Endothelial cell (in vitro differentiated cells): ENCODE measurements at places on chromosomes 5 and 9. TPM values are rescaled to one million over a fixed set of nuclear protein-coding genes. Genes with fewer than 3 reads are reported as not detected.

CDK7 gene
- total RNA-seq = 21.4 TPM

CDO1 gene
- 2.9 TPM for total RNA-seq

GARIN3 gene
- not detected for total RNA-seq

CLIC3 gene
- not detected for total RNA-seq

PTGES gene
- 0.15 TPM for total RNA-seq

GARNL3 gene
- 3.3 TPM for total RNA-seq

REEP2 gene
- 72.8 TPM for total RNA-seq

NELFB gene
- 65.6 TPM for total RNA-seq

DNA sequence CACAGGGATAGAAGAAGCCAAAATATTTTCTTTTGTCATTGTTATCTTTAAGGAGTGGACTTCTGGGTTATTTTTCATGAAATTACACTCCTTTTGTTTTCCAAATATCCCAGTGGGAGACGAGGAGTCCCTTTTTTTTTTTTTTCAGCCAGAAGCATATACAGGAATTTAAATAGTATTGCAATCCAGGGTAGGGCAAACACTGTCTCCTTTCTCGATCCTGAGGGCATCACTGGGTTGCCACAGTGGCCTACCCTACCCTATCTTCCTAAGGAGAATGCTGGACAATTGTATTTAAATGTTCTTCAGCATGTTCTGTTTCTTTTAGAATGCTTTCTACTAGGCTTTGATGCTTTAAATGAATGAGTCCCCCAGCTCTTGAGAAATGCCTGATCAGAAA, 47.9 kb downstream of the LRRC70 start:
- no peak for DNase-seq

DNA sequence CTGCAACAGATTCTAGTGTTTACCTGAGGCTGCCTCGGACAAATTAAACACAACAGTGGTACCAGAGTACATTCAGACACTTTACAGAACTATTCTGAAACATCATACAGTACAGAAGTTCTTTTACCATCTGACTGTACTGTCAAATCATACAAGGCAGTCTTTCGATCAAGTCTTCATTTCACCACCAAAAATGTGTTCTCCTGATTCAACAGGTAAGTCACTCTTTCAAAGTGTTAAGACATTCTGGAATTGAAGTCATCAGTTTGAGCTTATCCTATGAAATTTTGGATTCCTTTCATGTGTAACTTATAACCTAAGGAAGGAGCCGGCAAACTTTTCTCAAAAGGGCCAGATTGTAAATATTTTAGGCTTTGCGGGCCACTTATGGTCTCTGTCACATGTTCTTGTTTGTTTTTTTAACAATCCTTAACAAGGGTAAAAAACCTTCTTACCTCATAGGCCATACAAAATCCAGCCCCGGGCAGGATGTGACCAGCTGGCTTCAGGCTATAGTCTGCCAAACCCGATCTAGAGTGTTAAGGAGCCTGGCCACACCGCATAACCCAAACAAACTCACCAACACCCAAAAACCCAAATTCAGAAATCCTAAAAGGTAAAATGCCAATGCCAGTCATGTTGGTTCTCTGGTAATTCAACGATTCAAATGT, 151.6 kb downstream of the DENND1A start:
- no peak for DNase-seq

DNA sequence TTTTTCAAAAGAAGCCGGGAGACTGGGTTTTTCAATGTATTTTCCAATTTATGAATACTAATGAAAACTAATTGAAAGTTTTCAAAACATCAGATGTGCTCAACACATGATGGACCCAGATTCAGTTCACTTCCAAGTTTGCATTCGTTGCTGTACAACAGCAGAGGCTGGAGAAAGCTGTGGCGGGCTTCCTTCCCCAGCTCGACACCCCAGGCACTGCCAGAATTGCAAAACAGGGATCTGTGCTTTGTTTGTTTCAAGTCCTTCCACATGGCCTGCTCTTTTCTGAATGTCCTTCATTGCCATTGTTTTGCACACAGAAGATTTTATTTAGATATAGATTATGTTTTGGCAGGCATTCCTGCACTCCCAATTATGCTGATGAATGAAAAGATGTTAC, 30.3 kb upstream of the INSYN2B start:
- no peak for DNase-seq

- no peak for DNase-seq
Measured at GRCh38 chr5:4212071-4212739, 616.6 kb downstream of the IRX1 start.

DNA sequence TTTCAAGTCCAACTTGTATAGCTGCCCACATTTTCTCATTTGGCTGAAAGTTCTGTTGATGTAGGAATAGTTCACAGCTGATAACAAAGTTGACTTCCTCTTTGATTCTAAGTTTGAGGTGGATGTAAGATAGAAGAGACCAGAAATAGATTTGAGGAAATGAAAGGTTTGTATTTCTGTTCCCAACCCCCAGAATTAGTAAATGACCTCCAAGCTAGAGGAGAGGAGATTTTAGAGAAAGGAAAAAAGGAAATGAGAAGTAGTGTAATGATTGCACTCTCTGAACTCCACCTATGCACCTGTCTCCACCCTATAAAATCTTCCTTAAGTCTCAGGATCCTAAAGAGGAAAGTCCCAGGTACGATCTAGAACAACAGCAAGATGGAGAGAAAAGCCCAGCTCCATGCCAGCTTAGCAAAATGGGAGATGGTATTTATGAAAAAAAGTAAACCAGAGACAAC, 130.4 kb upstream of the POC5 start:
- no peak for DNase-seq

DNA sequence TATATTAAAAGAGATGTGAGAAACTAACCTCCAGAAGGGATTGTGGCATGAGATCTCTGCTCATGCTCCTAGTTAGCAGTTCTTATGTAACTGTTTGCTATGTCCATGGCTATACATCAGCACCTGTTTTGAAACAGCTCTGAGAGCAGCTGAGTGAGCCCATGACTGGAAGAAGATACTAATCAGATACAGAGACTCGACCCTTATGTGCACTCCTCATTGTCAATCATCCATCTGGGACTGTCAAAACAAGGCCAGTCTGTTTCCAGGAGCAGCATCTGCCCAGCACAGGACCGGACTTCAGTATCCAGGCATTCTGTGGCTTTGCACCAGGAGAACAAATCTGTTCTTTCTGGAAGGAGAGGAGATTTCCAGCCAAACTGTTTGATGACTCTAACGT, 77.7 kb downstream of the EFNA5 start:
- no peak for DNase-seq

DNA sequence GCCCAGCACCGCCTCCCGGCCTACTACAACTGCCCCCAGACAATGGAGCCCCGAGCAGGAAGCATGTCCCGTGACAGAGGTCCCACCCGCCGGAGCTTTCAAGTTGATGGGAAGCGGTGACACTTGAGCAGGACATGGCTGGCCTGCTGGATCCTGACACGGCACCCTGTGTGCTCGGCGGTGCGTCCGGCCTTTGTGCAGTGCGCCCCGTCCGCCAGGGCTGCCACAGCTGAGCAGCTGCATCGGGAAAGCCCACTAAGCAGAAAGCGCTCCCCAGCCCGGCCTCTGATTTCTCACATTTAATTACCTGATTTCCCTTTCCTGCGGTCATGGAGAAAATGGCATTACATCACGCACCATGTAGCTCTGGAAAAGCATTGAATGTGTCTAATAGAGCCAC, 611.9 kb downstream of the IRX1 start:
- DNase-seq = no peak

- no peak for DNase-seq
Measured at GRCh38 chr5:143037708-143038107, 267.5 kb downstream of the ARHGAP26 start.

GRCh38 chr9:98260635-98261034, 5.2 kb upstream of the TBC1D2 start:
- DNase-seq = no peak

- no peak for DNase-seq
Measured at GRCh38 chr9:136014924-136015633, 53.9 kb upstream of the UBAC1 start.

DNA sequence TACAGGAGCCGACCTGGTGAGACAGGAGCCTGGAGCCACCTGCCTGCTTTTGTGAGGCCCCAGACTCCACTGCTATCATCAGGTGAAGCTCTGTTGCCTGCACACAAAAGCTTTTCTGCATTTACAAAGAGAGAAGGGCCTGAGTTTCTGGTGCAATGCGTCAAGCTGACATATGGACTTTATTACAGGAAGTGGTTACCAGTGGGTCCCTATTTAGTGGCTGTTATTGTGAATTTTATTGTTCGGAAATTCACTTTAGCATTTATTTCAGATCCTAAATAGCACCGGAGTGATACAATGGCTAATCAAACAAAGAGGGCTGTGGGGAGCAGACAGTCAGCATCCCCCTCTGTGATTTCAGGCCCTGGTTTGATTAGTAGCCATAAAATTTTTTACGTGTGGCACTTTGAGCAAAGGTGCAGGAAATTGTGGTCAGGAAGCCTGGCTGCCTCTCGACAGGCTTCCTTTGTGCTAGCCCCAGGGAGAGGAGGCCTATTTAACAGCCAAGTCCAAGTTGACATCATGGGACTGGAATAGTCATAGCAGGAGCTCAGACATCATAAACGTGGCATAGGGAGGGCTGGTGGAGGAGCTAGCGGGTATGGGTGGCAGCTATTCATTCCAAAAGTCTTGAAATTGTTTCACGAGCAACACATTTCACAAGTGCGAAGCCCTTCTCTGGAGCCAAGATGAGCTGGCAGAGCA, 8.4 kb downstream of the TGFBI start:
- no peak for DNase-seq

GRCh38 chr9:21988056-21988990, 5.9 kb downstream of the CDKN2A start:
- DNase-seq = no peak

- DNase-seq = peak; percentile 56
Measured at GRCh38 chr5:72848474-72849428, 32.3 kb downstream of the TNPO1 start.

GRCh38 chr5:58490402-58491050, 709 bp upstream of the GAPT start:
- no peak for DNase-seq

DNA sequence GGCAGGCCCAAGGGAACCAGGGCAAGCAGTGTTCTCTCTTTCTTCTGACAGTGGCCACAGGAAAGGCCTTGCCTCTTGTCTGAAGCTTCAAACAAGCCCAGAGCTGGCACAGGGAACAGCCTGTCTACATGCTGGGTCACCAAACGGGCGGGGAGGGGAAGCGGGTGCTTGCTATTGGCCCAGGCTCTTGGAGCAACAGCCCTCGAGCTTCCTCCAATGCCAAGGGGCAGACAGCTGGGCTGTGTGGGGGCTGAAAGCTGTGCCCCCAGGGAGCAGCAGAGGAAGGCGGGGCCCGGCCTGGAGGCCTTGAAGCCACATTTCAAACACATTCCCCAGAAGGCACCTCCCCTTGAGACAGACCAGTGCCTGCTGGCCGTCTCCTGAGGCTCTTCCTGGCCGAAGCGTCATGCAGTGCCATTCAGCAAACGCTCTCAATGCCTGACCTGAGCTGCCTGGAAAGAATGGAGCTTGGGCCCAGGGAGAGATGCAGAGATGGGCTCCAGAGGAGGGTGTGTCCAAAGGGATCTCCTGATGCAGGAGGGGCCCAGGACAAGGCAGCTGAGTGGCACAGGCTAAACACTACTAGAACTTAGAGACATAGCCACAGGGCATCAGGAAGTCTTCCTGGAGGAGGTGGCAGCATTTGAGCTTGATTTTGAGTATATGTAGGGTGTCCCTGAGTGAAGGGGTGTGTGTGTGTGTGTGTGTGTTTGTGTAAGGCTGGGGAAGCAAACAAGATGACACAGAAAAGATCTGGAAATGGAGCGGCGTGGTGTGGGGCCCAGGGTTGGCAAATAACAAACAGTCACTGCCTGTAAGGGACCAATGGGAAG, 2.5 kb downstream of the FIBCD1 start:
- no peak for DNase-seq

GRCh38 chr5:135678640-135679268, 100.0 kb upstream of the CXCL14 start:
- no peak for DNase-seq

DNA sequence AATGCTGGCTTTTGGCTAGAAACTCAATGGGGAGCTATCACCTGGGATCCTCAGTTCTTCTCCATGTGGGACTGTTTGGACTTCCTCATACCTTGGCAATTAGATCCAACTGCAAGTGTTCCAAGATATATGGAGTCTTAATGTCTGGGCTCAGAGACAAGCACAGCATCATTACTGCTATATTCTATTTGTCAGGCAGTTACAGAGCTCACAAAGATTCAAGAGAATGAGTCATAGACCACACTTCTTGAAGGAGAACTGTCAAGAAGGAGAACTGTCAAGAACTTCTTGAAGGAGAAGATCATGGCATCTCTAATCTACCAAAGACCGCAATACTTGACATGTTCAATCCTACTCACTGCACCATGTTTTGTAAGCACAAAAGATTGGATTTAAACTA, 106.8 kb upstream of the NREP start:
- DNase-seq = no peak

GRCh38 chr9:32603914-32604852, 31.2 kb upstream of the NDUFB6 start:
- DNase-seq = peak; percentile 15

DNA sequence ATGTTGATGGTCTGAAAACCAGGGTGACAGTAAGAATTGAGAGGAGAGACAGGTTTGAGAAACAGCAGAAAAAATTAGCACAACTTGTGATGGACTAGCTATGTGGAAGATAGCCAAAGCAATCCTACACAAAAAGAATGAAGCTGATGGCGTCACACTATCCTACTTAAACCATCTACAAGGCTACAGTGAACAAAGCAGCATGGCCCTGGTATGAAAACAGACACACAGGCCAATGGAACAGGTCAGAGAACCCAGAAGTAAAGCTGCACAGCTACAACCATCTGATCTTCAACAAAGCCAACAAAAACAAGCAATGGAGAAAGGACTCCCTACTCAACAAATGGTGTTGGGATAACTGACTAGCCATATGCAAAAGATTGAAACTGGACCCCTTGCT, 7.5 kb upstream of the UBE2R2 start:
- no peak for DNase-seq

DNA sequence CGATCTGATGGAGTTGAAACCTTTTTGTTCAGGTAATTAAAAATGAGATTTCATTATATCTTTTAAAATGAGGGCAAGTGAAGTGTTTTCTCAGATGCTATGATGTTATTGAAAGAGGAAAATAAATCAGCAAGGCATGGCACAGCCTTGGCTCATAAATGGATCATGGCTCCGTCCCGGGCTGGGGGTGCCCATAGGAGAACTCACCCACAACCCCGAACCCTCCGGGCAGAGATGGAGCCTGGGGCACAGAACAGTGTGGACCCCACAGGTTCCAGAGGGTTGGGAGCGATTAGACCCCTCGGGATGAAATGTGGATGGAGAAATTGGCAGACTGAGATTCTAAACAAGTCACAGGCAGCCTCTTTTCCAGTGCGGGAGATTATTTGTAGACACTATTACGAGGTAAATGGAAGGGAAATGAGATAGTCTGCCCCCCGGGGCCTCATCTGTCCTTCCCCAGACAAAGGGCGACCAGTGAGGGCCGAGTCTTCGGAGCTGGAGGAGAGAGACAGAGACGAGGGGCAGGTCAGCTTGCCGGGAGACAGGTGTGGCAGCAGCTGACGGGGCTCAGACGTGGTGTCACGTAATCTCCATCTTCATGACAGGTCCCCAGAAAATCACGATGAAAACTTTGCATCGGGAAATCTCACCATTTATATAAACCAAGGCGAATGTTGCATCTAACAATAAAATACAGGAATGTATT, 33.7 kb downstream of the NDUFS6 start:
- no peak for DNase-seq

- DNase-seq = no peak
Measured at GRCh38 chr5:100787648-100788047, 115.4 kb downstream of the ST8SIA4 start.
